ENCODE measurements at places on chromosomes 6 and 20.

GRCh38 chr6:43235841-43236240 is 6.6 kb upstream of the DNPH1 start:
- no peak for DNase-seq

- DNase-seq: no peak
Observed at GRCh38 chr6:27130668-27131428, 116.7 kb upstream of the PRSS16 start.

- no peak for DNase-seq
Observed at GRCh38 chr20:19392344-19393130, 180.1 kb downstream of the SLC24A3 start.

DNA sequence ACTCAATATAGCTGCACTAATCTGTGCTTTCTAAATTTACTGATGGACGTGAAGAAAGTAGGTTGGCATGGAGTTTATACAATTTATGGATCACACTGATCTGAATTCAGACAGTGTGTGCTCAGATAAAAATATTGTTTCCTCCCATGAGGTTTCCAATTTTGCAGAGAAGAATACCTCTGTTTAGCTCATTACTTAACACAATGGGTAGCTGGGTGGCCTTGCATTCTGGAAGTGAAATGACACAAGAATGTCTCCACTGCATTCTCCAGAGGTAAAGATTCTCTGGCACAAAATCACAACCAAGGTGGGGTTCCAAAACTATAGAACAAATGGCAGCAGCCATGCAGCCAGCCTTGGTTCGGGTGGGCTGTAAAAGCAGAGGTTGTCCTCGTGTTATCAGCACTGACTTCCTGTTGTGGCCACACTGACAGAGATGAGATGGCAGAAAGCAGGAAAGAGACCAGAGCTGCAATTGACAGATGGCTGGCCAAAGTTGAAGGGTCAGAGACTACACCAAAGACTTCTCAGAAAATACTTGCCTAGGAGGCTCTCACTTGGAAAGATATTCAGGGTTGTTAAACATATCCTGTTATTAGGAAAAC is 50.2 kb downstream of the HDAC2 start:
- DNase-seq: no peak

GRCh38 chr6:152380993-152381898 is 255.9 kb downstream of the SYNE1 start:
- DNase-seq: no peak

- DNase-seq: no peak
Observed at GRCh38 chr20:50613438-50614169, 77.7 kb downstream of the RIPOR3 start.

- no peak for DNase-seq
Observed at GRCh38 chr6:117534974-117535373, 52.5 kb downstream of the DCBLD1 start.

DNA sequence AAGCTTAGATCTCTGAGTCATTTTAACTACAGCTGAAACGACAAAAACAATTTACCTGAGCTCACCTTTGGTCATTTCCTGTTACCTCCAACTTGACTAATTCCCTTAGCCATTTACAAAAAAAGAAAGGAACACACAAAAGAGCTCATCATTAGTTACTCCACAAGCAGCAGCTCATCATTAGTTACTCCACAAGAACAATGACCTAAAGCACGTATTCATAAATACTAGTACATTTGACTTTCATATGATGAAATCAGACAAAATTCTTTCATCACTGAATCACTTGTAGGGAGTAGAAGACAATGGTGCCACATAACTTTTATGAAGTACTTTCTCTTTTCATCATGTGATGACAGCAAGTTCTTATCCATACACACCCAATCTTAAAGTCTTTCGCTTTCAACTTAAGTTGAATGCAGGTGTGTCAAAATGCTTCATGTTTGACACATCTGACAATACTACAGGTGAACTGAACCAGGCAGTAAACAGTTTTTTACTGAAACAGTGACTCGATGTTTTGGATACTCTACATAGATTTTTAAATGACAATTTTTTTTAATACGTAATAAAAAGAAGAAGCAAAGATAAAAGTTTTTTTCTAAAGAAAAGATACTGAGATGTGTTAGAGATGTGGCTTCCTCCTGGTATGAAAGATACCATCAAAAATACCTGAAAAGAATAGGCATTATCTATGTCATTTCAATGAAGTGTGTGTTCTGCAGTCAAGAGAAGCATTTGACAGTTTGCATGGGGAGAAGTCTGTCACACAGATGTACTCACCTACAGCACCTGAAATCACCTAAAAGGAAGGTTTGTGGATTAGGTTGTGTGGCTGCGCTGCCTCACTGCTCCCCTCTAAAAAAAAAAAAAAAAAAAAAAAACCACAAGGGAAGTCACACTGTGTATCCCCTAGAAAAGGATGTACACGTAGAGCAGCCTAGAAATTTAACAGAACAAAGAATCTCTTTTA is 109.1 kb downstream of the PRDM1 start:
- no peak for DNase-seq

DNA sequence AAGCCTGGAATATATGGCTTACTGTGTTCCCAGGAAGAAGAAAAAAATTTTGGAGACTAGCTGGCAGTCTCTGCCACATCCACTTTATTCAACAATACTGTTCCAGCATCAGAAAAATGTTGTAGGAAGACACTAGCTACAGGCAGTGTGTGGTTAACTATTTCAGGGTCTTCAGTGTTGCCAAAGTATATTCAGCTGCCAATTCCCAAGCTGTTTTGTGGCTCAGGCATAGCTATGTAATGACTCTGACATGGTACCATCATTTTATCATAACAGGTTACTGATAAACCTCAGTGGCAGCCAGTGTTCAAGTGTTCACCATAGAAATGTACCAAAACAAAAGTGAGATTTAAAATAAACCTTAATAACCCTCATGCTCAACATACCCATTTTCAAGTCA is 503.1 kb downstream of the ADGRB3 start:
- DNase-seq: no peak

DNA sequence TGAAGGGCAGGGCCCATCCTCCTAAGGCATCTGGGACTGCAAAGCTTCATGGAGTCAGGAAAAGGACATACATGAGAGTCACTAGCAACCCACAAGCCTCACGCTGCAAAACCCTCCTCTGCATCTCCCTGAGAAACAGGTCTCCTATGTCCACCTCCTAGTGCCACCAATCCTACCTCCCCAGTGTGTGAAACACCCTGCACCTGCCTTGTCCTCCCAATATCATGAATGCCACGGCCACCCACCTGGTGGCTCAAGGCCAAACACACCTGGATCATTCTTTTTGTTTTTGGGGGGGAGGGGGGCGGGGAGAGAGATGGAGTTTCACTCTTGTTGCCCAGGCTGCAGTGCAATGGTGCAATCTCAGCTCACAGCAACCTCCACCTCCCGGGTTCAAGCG is 90.5 kb downstream of the ZMYND8 start:
- no peak for DNase-seq

DNA sequence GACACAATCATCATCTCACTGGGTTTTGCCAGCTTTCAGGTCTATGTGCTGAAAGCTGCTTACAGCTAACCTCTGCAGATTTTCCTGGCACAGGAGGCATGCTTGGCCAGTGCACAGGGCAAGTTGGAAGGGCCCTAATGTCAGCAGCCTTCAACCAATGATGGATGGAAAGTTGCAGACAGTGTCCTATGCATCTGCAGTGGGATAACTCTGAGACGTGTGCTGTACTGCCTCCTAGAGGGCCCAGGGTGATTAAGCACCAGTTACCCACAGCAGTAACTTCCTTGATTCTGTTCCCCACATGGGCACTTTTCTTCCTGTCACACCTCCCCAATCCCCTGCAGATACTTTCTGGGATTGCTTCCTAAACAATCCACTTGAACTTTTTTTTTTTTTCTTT is 38.6 kb downstream of the OVOL2 start:
- DNase-seq: no peak

- peak; percentile 12 for DNase-seq
Observed at GRCh38 chr6:87210979-87211378, 55.6 kb downstream of the ZNF292 start.

DNA sequence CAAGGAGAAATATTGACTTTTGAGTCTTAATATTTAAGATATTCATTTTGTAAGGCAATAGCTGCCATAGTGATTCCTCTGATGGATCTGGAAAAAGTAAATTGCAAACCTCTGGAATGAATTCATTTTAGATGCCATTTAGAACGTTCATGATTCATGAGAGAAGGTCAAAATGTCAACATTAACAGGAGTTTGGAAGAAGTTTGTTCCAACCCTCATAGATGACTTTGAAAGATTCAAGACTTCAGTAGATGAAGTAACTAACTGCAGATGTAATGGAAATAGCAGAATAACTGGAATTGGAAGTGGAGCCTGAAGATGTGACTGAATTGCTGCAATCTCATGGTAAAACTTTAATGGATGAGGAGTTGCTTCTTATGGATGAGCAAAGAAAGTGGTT is 100.9 kb upstream of the CCN2 start:
- DNase-seq: no peak

- DNase-seq: no peak
Observed at GRCh38 chr20:18513208-18513607, 5.5 kb downstream of the SEC23B start.

DNA sequence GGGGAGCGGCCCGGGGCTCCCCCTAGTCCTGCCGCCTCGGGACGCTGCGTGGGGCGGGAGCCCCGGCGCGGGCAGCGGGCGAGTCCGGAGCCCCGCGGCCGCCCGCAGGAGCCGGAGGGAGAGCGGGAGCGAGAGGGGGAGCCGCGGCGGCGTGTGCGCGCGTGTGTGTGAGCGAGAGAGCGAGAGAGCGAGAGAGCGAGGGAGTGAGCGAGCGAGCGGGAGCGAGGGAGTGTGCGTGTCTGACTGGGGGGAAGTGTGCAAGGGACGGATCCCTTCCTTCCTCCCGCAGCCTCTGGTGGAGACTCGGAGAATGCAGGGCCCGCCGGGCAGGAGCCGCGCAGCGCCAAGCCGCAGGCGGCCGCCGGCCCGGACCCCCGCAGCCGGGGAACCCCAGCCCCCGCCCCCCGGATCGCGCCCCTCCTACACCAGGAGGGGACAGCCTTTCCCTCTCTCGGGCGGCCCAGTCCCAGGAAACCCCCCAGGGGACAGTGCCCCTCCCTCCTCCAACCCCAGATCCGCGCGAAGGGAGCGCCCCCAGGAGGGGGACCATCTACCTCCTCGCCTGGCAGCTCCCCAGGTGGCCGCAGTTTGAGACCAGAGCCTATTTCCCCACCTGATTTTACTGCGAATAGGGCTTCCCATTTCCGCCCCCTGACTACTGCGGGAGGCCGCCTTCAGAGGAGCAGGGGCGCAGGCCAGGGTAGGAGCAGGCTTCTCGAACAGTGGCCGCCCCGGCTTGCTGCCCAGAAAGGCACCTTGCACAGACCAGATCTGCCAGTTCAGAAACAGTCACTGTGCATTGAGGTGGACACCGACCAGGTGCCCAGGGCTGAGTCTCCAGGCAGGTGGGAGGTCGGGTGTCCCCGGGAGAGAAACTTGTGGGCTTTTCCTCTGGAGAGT is at the start of gene CDH22:
CDH22 (minus strand) TSS at position 241 of the 900 bp plus-strand sequence. CDS start 57,204 bp downstream, outside the sequence.
- no peak for DNase-seq

GRCh38 chr6:40492187-40492586 is 95.0 kb downstream of the LRFN2 start:
- no peak for DNase-seq

DNA sequence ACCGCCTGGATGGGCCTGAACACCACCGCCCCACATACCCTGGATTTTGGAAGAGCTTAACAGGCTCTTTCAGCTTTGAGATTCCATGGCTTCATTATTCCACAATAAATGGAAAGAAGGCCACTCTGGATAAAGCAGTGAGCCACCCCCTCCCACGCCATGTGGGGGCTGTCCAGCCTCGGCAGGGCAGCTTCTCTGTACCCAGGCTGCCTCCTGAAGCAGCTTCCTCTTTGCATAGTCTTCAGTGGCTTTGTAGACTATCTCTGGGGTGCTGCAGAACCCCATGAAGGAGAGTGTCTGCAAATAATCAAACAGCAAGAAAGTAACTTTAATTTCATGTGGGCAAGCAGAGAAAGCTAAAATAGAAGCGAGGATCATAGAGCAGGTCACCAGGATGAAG is 96.6 kb upstream of the NXT1 start:
- DNase-seq: no peak

GRCh38 chr6:118202517-118202916 is 295.5 kb downstream of the SLC35F1 start:
- DNase-seq: no peak

GRCh38 chr20:44560229-44560628 is 22.1 kb upstream of the PKIG start:
- no peak for DNase-seq

- no peak for DNase-seq
Observed at GRCh38 chr6:2966347-2966746, 5.0 kb downstream of the SERPINB6 start.

DNA sequence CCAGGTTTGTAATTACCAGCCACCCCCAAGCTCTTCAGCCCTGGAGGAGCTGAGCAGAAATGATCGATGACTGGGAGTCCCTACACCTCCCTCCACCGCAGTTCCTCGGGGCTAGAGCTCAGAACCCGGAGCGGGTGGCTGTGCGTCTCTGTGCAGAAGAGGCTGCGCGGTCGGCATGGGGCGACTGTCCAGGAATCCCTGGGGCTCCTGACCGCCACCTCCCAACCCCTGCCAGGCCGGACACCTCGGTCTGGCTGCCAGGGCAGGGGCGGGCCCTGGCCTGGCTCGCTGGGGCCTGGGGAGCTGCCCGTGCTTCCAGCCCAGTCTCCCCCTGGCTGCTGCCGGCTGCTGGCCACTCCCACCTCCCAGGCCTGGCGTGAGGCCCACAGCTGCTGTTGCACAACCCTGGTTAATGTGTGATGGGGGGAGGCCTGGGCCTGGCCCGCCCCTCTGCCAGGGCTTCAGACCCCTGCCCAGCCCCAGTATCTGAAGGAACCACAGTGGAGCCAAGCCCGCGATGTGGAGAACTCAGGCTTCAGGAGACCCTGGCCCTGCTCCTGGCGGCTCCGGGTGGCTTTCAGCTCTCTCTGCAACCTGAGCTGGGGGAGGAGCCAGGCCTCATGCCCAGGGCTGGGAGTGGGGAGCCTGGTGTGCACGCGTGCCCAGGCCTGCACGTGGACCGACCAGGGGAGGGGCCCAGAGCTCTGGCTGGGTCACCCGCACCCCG is 1.2 kb downstream of the SLC2A4RG start:
- no peak for DNase-seq

GRCh38 chr20:38902601-38903000 is 23.6 kb upstream of the FAM83D start:
- no peak for DNase-seq

- DNase-seq: no peak
Observed at GRCh38 chr6:30443657-30444450, 45.5 kb upstream of the HLA-E start.
